Activated T-cell treated with anti-CD3 and anti-CD28 coated beads, Interleukin-2, amount 50 U/mL, for 72 hours (primary cell): ENCODE measurements at places on chromosomes 7 and 10. TPM values are rescaled to one million over a fixed set of nuclear protein-coding genes. Genes with fewer than 3 reads are reported as not detected.

Gene CH25H
- total RNA-seq, result 0.56 TPM

GRCh38 chr7:150849204-150849775 is 3.0 kb upstream of the AOC1 start:
- DNase-seq, result no peak

Gene ECHS1
- 53.1 TPM for total RNA-seq

DNA sequence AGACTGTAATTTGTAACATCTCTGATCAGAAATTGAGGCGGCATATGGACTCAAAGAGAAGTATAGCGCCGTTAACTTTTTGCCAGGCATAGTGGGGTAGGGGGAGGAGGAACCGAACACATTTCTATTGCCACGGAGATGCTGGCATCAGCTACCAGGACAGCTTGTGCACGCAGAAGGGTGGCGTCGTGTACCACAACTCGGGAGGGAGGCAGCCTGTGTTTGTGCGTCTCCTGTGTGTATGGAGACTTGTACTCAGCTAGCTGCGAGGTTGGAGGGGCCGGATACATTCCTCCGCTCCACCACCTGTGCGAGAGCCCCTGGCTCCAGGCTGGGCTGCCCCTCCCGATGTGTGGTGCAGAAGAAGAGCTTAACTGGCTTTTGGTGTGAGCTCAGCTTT is 634.8 kb downstream of the TYW1 start:
- no peak for DNase-seq

Gene MRM2
- 39.9 TPM for total RNA-seq

GRCh38 chr7:12317675-12318074 is 86.0 kb downstream of the VWDE start:
- no peak for DNase-seq

DNA sequence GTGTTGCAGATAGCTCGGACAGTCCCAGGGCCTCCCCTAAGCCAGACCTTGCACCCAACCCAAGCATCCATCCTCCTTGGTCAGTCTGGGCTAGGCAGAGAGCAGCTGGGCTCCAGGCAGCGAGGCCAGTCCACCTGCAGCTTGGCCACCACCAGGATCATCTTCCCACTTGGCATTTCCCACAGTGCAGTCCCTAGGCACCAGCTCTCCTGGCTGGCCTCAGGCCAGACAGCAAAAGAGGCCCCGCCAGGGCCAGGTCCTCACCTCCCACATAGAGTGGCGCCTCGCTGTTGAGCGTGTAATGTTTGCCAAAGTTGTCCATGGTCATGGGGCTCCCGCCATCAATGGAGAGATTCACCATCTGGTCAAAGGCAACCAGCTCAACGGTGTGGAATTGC is 171.7 kb downstream of the LCOR start:
- no peak for DNase-seq

DNA sequence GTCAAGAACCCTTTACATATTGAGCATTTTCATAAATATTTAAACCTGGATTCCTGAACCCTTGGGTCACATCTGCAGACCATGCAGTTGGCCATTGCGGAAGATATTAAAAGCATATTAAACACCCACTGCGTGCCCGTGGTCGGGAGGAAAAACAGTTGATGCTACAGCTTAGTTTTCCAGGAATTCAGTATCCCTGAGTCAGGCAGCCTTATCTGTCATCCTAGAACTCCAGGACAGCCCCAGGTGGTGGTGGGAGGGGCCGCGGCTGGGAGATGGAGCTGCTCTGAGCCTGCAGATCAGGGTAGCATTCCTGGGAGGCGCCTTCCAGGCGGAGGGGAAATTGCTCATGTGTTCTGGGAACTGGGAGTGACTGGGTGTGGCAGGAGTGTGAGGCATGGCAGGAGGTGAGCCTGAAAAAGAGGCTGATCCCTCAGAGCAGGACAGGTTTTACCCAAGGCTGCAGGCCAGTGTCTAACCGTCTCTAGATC is 222.9 kb upstream of the SH2B2 start:
- no peak for DNase-seq

DNA sequence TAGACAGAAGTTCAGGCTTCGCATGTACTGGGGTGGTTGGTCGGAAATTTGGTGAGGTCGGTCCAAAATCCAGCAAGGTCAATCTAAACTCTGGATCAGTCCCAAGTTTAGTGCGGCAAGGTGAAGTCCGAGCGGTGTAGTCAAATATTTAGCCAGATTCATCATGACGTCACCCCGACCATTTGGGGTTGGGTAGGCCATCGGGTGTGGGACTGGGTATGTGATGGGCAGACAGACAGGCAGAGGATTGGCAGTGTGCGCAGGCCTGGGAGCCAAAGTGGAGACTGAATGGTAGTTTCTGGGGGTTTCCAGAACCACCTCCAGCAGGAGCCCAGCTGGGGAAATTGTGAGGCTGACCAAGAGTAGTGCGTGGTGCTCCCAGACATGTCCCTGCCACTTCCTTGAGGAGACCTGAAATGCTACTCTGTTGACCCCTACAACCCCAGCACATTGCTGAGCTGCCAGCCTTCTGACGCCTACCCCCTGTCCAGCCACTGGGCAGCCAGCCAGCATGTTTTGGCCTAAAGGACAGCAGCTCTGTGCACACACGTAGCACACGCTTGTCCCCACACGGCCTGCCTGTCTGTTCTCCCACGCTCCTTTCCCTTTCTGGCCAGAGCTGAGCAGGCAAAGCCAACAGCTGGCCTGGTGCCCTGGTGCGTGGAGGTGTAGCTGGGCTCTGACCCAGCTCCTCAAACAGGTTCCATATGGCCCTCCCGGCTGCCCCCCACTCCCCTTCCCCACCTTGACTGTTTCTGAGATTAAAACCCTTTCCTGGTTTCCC is 55.9 kb downstream of the FAM241B start:
- no peak for DNase-seq

Gene TET1
- total RNA-seq, result 0.91 TPM

Gene HOGA1
- total RNA-seq, result not detected

Gene AFAP1L2
- 1.8 TPM for total RNA-seq

GRCh38 chr7:143811-144453 is 48.4 kb upstream of the FAM20C start:
- no peak for DNase-seq

DNA sequence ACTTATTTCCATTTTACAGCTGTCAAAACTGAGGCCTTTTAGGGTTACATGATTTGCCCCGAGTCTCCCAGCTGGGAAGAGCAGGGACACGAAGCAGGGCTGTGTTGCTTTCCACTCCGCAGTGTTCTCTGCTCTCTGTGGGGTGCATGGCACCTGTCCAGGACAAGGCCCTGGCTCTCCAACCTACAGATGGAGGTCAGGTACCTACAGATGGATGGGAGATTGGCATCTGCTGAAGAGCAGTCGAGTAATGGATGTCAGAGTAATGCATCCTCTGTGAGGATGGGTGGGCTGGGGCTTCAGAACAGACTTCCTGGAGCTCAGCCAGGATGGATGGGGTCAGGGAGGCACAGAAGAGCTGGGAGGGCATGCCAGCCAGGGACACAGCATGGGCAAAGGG is 85.0 kb downstream of the EMX2 start:
- DNase-seq, result no peak

DNA sequence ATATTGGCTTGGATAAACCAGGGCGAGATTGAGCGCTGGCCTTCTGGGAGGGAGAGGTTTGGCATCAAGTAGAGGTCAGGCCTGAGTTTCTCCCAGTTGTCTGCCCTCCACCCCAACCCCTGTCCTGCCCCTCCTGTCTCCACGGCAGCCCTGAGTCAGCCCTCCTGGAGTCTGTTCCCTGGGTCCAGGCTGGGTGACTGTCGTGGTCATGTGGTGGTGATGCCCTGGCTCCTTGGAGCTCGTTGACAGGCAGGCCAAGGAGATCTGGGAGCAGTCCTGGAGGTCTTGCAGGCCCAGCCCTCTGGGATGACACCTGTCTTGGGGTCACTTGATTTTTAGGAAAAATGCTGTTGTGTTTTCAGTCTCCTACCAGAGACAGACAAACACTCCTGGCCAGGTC is 53.6 kb upstream of the PODXL start:
- DNase-seq, result no peak

DNA sequence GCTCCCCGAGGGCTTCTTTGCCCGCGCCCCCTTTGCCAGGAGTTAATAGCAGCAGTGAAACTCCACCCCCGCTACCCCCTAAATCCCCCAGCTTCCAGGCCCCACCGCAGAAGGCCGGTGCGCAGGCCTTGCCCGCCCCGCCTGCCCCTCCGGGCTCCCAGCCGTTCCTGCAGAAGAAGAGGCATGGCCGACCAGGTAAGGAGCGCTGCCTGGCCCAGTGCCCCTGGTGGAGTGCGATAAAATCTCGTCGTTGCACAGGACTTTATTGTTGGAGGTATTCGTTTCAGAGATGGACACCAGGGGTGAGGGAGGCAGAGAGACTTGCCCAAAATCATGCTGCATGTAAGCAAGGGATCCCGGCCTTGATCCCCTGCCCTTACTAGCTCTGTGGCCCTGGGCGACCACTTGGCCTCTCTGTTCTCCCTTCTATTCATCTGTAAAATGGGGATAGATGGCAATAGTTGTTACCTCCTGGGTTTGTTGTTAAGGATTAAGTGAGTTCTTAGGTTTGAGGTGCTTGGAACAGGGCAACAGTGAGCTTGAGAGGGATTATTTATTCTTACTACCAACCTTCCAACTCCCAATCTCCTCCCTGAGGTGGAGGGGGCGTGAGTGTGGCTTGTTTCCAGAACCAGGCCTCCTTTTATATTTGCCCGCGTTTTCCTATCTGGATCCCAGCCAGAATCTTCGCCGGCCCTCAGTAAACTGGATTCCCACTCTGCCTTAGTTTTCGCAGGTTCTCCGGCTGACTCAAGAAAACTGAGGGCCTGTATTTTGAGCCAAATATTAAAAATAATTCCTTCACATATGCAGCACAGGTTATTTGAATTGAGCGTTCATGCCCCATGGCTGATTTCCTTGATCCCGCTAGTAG is 78.3 kb downstream of the WIPF3 start:
- no peak for DNase-seq
